GM12878 (cell line): ENCODE measurements at places on chromosomes 11 and 22. TPM values are rescaled to one million over a fixed set of nuclear protein-coding genes. Genes with fewer than 3 reads are reported as not detected.

- no peaks in the 10 kb centered on the region for H3K36me3 ChIP-seq
- H3K27ac ChIP-seq: no peak overlapping the region
- H3K4me1 ChIP-seq: no peaks in the 10 kb centered on the region
- DNase-seq: no peak
- 0 out of 2 replicates have a peak, but pooled peaks cover 3% of the 10 kb centered on the region for H3K27me3 ChIP-seq
Measured at GRCh38 chr22:43878079-43878795, 13.6 kb downstream of the PNPLA5 start.

GRCh38 chr11:63459586-63459985 lies 31.4 kb downstream of the PLAAT5 start:
- H3K36me3 ChIP-seq: no peaks in the 10 kb centered on the region
- DNase-seq: no peak

Gene PTGDR2
- total RNA-seq: 0.13 TPM in 1 of 2 replicates, not detected in the other

Gene RAB3IL1
- 0.11 TPM in 1 of 2 replicates, not detected in the other for total RNA-seq

DNA sequence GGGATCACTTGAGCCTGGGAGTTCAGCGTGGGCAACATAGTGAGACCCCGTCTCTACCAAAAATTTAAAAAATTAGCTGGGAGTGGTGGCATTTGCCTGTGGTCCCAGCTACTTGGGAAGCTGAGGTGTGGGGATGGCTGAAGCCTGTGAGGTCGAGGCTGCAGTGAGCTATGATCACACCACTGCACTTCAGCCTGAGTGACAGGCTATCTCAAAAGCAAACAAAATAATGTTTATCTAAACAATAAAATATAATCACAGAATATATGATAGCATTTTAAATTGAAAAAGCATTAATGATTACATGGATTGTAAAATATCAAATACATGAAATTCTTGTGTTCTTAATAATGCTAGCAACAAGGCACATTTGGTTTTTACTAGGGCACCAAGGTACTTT lies 2.7 kb downstream of the BEST1 start:
- no peak overlapping the region for H3K4me3 ChIP-seq
- H3K27ac ChIP-seq: no peak overlapping the region
- H3K4me1 ChIP-seq: peaks cover 3% of the 10 kb centered on the region; the same call in 1 of the 2 replicates
- H3K36me3 ChIP-seq: no peaks in the 10 kb centered on the region
- DNase-seq: no peak
- H3K27me3 ChIP-seq: no peaks in the 10 kb centered on the region; the same call in 1 of the 2 replicates

DNA sequence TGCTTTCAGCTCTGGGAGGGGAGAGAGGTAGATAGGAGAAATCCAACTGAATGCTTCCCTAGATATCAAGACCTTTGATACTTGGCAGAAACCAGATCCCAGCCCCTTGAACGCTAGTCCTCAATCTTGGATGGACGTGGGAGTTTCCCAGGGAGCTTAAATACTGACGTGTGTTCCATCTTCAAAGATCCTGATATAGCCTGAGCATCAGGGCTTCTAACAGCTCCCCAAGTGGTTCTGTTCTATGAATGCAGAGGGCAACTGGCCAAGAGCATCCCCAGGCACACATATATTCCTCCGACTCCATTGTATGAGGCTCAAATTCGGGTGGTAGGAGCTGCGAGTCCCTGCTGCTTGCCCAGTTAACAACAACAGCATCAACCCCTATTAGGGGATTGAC lies 8.7 kb upstream of the ACCS start:
- H3K27me3 ChIP-seq: peaks cover 1% of the 10 kb centered on the region; the same call in 1 of the 2 replicates
- no peaks in the 10 kb centered on the region for H3K4me1 ChIP-seq
- no peak for DNase-seq
- no peaks in the 10 kb centered on the region for H3K36me3 ChIP-seq
- H3K27ac ChIP-seq: no peak overlapping the region
- no peak overlapping the region for H3K4me3 ChIP-seq

DNA sequence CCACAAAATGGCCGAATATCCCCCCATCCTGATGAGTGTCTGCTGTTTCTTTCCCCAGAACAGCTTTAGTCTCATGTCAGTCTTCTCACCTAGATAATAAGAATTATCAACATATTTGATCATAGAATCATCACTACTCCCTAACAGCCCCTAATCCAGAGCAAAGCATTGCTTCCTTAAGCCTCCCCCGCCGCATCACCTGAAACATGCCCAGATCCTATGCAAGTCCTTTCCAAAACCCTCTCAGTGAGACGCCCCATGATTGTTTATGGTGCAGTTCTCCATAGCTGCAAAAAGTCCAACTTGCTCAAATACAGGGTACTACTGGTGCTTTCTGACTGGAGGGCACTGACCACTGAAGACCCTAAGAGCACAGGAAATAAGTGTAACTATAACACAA lies 20.1 kb downstream of the KCNJ1 start:
- no peak for DNase-seq
- peaks cover 10% of the 10 kb centered on the region for H3K4me1 ChIP-seq
- H3K27ac ChIP-seq: no peak overlapping the region
- no peak overlapping the region for H3K4me3 ChIP-seq
- H3K36me3 ChIP-seq: no peaks in the 10 kb centered on the region

DNA sequence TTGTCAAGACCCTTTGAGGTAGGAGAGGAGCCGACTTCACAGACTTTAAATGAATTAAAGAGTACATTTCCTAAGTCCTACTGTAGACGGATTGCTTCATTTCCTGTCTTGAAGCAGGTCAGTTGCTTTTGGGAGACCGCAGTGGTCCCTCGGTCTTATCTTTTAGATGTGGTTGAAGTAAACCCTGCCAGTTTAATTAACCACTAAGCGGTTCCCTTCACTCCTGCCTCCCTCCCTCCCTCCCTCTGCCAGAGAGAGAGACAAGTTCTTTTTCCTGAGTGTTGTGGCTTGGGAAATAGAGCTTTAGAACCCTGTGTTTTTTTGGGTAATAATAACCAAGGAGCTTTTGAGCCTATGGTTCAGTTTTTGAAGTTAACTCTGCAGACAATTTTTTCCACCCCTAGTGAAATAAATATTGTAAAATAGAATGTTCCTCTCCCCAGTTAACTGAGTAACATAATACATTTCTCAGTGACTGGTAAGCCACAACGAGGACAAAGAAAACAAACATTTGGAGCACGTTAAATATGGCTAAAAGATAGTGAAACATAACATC lies 147.5 kb downstream of the LDLRAD3 start:
- H3K4me1 ChIP-seq: no peaks in the 10 kb centered on the region; the same call in 1 of the 2 replicates
- H3K4me3 ChIP-seq: no peak overlapping the region
- H3K36me3 ChIP-seq: no peaks in the 10 kb centered on the region
- peaks cover 2% of the 10 kb centered on the region; the same call in 1 of the 2 replicates for H3K27me3 ChIP-seq
- DNase-seq: no peak

- H3K27ac ChIP-seq: no peak overlapping the region
- no peak overlapping the region for H3K4me3 ChIP-seq
- H3K27me3 ChIP-seq: no peaks in the 10 kb centered on the region
- H3K4me1 ChIP-seq: peaks cover 13% of the 10 kb centered on the region
Measured at GRCh38 chr11:47896199-47896598, 48.0 kb upstream of the NUP160 start.

Gene PHF21B
- 0.08 TPM in 1 of 2 replicates, not detected in the other for total RNA-seq

Gene RAB39A
- 5.5 and 6.8 TPM in 2 replicates for total RNA-seq

DNA sequence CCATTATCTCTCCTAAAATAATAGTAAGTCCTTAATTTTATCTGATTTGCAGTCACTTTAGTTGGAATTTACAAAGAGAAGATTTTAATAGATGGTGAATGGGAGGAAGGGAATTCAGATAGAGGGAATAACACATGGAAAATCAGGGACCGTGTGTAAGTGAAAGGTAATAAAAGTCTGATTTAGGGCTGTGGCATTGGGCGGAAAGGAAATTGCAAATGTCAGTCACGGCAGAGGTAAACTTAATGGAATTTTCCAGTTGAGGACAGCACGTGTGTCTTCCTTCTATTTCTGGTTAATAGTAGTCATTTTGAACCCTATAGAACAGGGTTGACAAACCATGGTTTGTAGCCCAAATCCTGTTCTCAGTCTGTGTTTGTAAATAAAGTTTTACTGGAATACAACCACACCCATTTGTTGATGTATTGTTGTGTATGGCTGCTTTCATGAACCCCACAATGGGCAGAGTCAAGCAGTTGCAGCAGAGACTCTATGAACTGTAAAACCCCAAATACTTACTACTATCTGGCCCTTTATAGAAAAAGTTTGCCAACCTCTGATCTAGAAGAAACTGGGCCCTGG lies 34.1 kb downstream of the PACS1 start:
- H3K27me3 ChIP-seq: no peaks in the 10 kb centered on the region
- H3K4me3 ChIP-seq: no peak overlapping the region
- H3K36me3 ChIP-seq: no peaks in the 10 kb centered on the region; the same call in 1 of the 2 replicates
- no peak for DNase-seq
- peaks cover 53% of the 10 kb centered on the region for H3K4me1 ChIP-seq

- no peak overlapping the region for H3K27ac ChIP-seq
- H3K27me3 ChIP-seq: peaks cover 6% of the 10 kb centered on the region
- peaks cover 6% of the 10 kb centered on the region for H3K4me1 ChIP-seq
- no peak for DNase-seq
Measured at GRCh38 chr22:42288791-42289190, 18.3 kb upstream of the TCF20 start.

- DNase-seq: peak; percentile 23
- H3K36me3 ChIP-seq: no peaks in the 10 kb centered on the region
- no peak overlapping the region for H3K4me3 ChIP-seq
- H3K4me1 ChIP-seq: no peaks in the 10 kb centered on the region
- H3K27ac ChIP-seq: no peak overlapping the region
Measured at GRCh38 chr11:133834682-133835592, 10.4 kb downstream of the SPATA19 start.

GRCh38 chr11:130623670-130624668 lies 175.5 kb downstream of the ADAMTS15 start:
- H3K4me3 ChIP-seq: no peak overlapping the region
- no peak overlapping the region for H3K27ac ChIP-seq
- DNase-seq: no peak
- 0 out of 2 replicates have a peak, but pooled peaks cover 3% of the 10 kb centered on the region for H3K27me3 ChIP-seq
- H3K36me3 ChIP-seq: no peaks in the 10 kb centered on the region

GRCh38 chr11:33452836-33453624 lies 195.8 kb downstream of the HIPK3 start:
- H3K27ac ChIP-seq: no peak overlapping the region
- H3K27me3 ChIP-seq: no peaks in the 10 kb centered on the region
- DNase-seq: no peak
- no peaks in the 10 kb centered on the region for H3K4me1 ChIP-seq

DNA sequence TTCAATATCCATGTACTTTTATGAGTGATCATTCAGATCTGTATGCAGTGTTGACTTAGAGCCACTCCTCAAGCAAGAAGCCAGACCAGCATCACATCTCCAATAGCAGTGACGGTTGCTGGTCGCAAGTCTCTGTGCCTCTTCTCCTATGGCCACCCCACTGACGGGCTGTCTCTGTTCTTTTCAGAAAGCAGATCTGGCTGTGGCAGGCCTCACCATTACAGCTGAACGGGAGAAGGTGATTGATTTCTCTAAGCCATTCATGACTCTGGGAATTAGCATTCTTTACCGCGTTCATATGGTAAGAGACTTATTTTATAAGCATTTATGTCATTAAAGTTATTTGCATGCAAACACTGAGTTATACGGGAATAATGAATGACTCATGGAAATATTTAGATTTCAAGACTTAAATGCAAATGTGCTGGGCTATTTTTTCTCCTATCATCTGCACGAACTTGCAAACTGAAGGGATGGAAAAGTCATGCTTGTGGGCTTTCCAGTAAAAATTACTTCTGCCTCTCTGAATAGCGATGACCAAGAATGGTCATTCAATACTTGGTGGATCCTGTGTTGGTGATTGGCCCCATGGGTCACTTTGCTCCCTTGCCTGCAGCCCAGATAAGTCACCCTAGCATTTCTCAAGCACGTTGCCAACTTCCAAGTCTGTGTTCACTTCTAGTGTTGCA lies 83.6 kb upstream of the TBCEL start:
- no peak for DNase-seq
- H3K27me3 ChIP-seq: no peaks in the 10 kb centered on the region
- H3K27ac ChIP-seq: no peak overlapping the region
- no peaks in the 10 kb centered on the region for H3K36me3 ChIP-seq
- no peaks in the 10 kb centered on the region for H3K4me1 ChIP-seq

DNA sequence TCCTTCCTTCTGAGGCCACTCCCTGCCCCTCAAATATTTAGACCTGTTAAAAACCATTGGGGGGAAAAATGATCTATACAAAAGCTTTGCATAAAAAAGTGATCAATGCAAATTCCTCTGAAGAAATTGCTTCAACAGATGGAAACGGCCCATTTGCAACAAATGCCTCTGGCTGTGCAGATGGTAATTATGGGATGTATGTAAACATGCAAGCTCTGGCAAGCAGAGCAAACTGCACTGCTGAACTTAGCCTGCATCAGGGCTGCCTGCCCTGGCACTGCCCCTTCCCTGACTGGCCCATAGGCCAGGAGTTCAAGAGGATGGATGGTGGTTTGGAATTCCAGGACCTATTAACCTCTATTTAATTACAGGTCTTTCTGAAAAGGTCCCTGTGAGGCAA lies 388.7 kb downstream of the MIAT start:
- no peak for DNase-seq
- no peak overlapping the region for H3K27ac ChIP-seq
- no peaks in the 10 kb centered on the region for H3K36me3 ChIP-seq
- no peaks in the 10 kb centered on the region for H3K27me3 ChIP-seq

Gene TUB
- total RNA-seq: 0.13 TPM in 1 of 2 replicates, not detected in the other

DNA sequence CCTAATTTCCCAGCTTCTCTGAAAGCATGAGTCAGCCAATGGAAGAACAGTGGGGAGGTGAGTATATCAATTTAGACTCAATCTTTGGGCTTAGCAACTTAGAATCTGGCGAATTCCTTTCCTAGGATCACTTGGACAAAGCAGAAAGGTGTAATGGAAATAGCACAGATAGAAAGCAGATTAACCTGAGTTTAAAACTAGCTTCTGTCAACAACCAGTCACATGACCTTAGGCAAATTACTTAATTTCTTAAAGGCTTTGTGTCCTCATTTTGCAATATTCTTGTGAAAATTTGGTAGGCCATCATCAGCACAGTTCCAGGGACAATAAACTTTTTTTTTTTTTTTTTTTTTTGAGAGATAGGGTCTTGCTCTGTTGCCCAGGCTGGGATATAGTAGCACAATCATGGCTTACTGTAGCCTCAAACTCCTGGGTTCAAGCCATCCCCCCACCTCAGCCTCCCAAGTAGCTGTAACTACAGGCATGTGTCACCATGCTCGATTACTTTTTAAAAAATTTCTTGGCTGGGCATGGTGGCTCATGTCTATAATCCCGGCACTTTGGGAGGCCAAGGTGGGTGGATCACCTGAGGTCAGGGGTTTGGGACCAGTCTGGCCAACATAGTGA lies 40.8 kb upstream of the PCF11 start:
- no peak overlapping the region for H3K4me3 ChIP-seq
- no peak overlapping the region for H3K27ac ChIP-seq
- no peaks in the 10 kb centered on the region for H3K36me3 ChIP-seq
- no peak for DNase-seq

Gene YAP1
- total RNA-seq: 0.24 and 0.33 TPM in 2 replicates

Gene THY1
- 2.4 and 3.1 TPM in 2 replicates for total RNA-seq
